EH (cell line): ENCODE measurements at places on chromosomes 13 and 19.
A peak's percentile ranks its signal among the peaks of the same experiment; 100 is the strongest.

GRCh38 chr19:18613589-18614234, 1.0 kb downstream of the TMEM59L start:
- DNase-seq, result no peak

DNA sequence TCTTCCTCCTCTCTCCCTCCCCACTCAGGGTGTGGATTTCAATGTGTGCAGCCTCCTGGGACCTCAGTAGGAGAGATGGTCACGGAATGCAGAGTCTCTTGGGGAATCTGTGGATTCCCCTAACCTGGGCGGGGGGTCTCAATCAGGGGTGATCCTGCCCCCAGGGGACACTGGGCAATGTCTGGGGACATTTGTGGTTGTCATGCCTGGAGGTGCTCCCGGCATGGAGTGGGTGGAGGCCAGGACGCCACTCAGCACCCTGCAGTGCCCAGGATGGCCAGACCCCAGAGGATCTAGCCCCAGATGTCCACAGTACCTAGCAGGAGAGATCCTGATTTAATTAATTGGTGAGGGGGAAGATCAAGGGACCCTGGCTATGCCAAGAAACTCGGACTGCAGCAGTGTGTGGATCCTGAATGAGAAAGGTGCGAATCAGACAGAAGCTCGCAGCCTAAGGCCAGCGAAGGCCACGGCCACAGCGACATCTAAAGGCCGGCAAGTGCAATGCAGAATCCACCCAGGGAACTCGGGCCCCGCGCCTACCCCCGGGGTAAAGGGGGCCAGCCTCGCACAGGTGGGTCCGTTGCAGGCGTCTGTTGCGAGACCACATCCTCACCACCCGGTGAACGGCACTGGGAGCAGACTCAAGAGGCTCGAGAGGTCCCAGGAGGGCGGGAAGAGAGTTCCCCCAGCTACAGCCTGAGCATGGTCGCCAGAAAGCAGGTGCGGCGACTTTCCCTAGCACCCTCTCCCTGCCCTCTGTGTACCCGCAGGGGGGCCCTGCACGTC, 88.8 kb downstream of the GNG7 start:
- DNase-seq, result peak; percentile 47

GRCh38 chr19:55641426-55642152, 787 bp downstream of the ZNF580 start:
- peak; percentile 39 for DNase-seq

DNA sequence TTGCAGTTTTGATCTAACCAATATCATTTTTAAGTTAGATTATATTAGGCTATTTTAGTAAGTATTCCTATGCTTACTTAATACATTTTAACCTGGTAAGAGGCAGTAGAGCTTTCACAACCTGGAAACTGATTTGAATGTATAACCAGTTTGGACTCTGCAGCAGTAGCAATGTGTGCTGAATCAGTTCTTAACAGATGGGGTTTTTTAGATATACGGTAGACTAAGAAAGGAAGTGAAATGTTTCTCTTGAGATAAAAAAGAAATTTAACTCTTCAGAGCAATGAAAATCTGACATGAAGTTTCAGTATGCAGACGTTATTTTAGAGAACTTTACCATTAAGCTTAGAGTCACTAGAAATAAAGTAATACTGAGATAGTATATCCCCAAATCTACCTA, 2.7 kb downstream of the NBEA start:
- no peak for DNase-seq

- no peak for DNase-seq
Measured at GRCh38 chr13:23695711-23696464, 125.7 kb downstream of the TNFRSF19 start.

- no peak for DNase-seq
Measured at GRCh38 chr19:52391135-52391534, 6.5 kb upstream of the ZNF528 start.

DNA sequence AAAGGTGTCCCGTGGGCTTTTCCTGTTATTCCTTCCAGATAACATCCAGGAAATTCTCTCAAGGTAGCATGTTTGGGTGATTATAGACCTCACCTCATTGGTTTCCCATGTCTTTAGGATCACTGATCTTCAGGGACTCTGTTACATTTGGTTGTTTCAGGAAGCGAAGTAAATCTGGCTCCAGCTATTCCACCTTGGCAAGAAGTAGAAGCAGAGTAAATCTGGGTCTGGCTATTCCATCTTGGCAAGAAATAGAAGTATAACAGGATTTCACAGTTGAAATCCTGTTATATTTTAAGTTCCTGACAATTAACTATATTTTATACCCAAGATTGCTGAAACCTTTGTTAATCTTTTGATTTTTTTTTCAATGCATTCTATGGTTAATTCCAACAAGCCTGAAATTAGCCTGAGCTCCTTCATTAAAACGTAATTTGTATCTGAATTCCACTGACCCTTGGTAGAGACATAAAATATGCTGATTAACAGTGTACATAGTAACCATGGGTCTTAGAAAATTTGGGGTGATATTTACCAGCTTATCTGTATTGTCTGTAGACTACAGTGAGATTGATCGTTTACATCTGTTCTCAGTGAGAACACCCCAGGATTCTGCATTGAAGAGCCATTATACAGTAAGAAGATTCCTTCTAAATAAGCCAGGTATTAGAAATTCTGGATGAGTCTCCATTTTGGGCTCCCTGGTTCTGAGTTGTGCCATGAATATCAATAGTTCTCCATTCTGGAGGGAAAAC, 267.6 kb upstream of the SLITRK6 start:
- no peak for DNase-seq

- no peak for DNase-seq
Measured at GRCh38 chr19:3979289-3979673, 6.0 kb downstream of the EEF2 start.

GRCh38 chr13:35990196-35990595, 141.0 kb downstream of the DCLK1 start:
- DNase-seq, result no peak
